ENCODE measurements at places on chromosomes 6 and 20.

DNA sequence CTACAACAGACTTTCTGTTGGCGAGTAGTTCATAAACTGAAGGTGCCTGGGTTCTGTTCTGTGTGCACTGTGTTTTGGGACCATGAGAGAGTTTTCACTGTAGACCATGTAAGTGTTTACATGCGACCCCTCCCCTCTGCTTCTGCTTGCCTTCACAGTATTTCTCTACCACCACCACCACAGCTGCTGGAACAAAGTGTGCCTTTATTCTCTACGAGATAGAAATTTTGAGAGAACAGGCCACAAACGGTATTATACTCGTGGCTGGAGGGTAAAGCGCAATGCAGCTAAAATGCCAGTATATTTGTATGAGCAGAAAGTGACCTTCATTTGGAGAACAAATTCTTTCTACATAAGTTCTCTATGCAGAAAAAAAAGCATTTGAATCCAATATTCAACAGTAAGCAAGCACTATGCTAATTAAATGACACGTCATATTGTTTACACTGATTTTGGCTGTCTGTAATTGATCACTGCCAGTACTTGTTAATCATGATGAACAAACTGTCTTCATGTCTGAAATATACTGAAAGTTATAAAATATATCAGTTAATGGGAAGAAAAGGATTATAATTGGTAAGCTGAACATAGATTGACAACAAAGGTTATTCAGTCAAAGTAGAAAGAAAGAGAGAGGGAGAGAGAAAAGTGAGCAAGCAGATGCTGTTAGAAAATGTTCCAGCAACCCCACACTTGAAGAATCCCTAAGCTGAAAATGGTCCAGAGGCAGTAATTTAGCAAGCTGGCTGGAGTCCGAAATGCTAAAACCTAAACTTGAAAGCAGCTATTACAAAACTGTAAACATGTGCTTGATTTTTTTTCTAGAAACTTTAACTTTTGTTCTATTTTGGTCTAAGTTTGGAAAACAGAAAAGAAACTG lies 8.8 kb downstream of the CLDN20 start:
- no peak for DNase-seq

GRCh38 chr6:30912746-30913520 lies 1.1 kb upstream of the VARS2 start:
- no peak for DNase-seq

GRCh38 chr20:1669304-1669703 lies 11.7 kb upstream of the SIRPG start:
- no peak for DNase-seq

DNA sequence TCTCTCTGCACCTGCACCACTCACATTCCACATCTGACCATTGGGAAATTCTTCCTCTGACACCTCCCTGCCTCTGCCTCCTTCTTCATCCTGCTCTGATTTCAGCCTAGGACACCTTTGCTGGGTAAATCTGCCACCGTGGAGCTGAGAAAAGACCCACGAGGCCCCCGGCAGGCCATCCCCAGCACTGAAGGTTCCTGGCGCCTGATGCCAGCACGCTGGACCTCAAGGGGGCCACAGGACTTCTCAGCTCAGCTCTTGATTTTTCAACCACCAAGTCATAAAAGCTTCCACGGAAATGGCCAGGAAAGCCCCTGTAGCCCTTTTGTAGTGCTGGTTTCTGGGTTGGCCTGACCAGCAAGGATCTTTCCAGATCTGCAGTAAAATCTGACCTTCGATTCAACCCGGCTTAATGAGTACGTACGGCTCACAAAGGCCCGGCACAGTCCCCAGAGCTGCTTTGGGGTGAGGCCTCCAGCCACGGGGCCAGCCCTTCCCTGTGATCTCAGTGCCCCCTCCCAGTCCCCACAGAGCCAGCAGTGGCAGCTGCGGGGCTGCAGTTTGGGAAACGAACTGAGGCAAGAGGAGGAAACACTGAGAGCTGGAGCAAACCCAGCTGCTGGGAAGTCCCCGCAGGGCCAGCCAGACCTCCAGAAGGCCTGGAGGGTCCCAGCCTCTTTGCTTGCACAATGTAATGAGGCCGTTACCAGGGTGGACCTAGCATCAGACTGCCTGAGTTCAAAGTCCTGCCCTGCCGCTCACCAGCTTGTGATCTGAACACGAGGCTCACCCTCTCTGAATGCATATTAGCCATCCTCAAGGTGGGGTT lies 157.5 kb downstream of the BMP7 start:
- DNase-seq, result no peak

DNA sequence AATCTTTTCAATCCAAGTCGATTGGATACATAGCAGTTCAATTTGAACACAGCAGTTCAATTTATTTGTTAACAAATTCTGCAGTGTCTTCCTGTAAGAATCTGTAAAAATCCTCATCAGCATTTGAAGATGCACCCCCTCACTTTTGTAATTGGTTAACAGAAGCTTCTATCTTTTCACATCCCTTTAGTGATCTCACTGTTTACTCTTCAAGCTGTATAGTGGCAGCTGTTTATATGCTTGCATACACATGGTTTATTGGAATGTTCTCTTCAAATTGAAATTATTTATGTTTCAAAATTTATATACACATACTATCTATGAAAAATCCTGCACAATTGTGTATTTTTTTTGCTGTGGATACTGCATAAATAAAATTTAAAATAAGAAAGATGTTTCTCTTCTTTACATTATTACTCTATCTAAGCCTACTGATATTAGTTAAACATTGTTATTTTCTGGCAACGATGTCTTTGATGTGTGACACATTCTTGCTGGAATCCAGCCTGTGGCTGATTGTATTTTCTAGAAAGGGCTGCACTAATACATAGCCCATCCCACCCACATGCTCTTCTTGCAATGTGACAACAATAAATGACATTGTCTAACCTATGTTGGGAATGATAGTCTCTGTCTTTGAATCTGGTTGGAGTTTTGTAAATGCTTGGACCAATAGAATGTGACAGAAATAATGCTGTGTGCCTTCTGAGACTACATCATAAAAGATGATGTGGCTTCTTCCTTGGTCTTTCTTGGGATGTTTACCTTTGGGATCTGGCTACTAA lies 573.0 kb downstream of the CD109 start:
- DNase-seq, result no peak

- no peak for DNase-seq
Measured at GRCh38 chr20:51473771-51474170, 68.7 kb downstream of the NFATC2 start.

DNA sequence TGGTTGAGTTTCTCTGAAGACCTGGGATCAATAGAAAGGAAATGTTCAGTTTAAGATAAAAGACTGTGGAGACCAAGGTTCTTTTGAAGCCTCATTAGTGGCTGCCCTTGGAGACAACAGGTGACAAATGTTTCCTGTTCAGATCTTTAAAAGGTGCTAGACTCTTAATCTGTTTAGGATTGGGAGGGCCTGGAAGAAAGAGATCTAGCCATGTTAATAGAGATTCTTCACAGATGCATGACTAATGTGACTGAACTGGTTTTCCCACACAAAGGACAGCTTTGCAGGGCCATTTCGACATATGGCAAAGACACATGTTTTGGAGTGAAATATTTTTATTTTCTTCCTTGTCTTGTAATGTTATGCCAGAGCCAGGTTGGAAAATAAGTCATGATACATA lies 82.2 kb downstream of the WDR27 start:
- no peak for DNase-seq

- DNase-seq, result no peak
Measured at GRCh38 chr6:33114406-33114805, 38.6 kb downstream of the HLA-DPB1 start.

DNA sequence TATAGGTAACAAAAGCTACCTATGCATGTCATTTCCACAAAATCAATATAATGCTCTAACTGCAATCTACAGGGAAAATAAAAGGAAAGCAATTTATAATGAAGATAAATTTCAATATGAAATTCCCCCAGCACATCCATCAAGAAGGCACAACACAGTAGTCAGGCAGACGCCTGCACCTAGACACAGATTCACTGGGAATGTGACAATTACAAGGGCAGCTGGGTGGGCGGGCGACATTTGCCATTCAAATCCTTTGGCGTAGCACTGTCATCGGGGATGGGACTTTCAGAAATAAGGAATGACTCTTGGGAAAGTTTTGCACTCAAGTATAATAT lies 60.4 kb downstream of the SULF2 start:
- no peak for DNase-seq

- no peak for DNase-seq
Measured at GRCh38 chr20:20869161-20869775, 156.8 kb upstream of the RALGAPA2 start.

- DNase-seq, result no peak
Measured at GRCh38 chr6:46129291-46129628, 529 bp upstream of the ENPP4 start.

DNA sequence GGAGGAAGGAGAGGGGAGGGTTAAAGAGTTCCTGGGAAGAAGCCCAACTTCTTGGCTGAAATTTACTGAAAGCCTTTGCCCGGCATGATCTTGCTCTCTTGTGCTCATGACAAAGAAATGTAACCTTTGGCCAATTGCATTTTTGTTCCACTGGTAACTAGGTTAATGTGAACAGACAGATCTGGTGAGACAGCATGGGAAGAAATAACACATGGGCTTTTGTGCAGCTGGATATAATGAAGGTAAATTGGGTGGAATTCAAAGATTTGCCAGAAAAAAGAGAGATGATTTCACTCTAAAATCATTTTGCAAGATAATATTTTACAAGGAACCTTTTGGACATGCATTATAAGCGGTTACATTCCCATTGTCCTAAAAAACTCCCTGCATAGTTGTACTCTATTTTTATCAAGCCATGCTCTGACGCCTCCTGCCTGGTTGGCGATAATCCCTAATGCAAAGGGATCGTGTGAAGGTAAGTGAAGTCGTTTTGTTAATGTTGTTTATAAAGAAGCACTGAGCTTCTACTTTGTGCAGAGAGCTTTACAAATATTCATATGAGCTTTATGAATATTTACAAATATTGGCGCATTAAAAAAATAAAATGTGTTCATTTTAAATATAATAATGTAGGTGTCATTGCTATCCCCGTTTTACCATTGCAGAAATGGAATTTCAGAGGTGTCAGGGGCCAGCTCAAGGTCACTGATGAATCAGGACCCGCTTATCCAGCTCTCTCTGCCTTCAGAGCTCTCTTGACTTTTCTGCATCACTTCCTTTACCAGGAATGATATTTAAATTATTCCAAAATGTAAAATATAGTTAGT lies 161.3 kb upstream of the AGPAT4 start:
- DNase-seq, result no peak

DNA sequence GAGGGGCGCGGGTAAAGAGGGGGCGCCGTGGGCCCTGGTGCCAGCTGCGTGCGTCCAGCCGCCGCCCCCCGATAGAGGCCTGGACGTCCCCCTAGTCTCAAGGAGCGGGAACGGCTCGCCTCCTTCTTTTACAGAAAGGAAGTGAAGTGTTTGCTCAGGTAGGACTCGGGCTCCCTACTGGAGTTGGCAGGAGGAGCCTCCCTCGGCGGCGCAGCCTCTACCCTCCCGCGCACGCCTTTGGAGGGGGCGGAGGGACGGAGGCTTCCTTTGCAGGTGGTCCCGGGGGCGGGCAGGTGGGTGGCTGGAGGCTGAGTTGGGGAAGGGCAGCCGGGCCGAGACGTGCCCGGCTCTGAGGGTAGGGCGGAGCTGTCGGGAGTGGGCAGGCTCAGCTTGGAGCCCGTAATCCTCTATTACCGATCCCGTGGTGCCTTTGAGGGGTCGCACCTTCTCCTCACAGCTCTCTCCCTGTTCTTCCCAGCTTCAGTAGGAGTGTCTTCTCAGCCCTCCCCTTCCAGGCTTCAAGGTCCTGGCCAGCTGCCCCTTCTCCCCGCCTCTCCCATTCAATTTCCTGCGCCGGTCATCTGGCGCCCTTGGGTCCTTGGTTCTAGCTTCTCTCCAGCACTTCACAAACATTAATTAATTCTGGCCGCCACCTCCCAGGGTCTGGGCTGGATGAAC lies 728 bp downstream of the ITPR3 start:
- no peak for DNase-seq

DNA sequence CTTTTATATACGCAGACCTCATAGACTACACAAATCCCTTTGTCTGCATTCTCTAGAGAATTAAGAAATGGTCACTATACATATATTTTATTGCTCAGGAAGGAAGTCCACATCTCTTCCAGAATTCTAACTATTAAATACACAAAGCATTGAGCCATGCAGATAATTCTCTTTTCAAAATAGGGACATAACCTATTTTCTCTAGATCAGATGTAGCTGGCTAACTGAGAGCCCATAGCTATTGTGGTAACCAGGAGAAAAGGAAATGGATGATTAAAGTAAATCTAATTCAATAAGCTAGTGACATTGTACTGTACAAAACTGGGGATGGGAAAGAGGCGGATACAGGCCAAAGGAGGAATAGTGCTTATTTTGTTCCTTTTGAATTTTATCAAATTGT lies 137.2 kb downstream of the BACH2 start:
- DNase-seq, result no peak

DNA sequence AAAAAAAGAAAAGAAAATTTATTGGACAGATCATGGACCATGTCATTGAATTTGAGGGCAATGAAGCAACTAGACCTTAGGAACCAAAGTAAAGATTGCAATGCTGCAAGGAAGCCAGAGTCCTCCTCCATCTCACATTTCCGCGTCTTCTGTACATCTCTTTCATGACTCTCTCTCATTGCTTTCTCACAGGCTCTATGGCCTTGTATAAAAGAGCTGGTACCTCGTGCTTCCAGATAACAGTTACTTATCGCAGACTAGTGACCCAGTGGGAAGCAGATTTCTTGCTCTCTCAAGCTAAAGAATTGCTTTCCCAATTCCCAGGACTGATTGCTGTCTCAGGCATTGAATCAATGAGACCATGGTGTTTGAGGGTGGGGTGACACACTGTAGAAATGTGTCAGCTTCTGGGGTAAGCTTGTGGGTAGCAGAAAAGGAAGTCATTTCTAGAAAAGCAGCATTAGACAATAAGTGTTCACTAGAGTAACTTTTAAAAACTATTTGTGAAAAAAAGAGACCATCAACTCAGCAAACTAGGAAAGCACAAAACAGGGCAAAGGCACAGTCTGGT lies 635.3 kb downstream of the UTRN start:
- no peak for DNase-seq

- DNase-seq, result no peak
Measured at GRCh38 chr6:143099647-143100046, 39.0 kb downstream of the AIG1 start.

DNA sequence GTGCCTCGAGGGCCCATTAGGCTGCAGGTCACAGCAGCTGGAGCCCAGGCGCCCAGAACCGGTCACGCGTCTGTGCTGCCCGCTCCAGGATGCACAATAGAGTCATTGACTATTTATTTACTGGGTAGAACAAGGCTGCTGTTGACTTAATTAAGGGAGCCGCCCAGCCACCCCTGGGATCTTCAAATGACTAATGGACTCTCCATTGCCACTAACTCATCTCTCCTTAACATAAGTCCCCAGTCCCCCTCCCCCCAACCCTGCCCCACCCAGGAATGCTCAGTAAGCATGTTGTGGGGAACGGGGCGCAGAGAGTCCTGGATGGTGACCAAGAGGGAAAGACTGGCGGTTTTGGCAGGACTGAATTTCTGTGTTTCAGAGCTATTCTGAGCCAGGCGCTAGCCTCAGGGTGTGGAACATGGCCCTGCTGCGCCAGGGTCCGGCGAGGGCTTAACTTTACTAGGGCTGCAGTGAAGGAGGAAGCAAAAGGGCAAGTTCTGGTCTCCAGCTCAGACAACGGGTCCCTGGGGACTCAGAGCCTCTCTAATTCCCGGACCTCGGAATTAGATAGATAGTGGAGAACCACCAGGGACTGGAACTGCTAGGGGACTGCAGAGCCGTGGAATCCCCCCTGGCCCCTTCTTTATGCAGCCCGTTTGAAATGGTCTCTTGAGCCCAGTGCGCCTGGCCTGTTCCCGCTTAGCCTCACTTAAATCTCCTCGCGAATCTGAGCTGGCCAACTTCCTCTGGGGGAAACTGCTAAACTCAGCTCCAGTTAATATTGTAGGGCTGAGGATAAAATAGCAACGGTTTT lies 1.5 kb upstream of the GRIK2 start:
- DNase-seq, result no peak
